Activated T-helper 1 cell treated with Interleukin-2 at 50 U/mL for 16 hours (primary cell): ENCODE measurements at places on chromosomes 7 and 10.
A peak's percentile ranks its signal among the peaks of the same experiment; 100 is the strongest.

- DNase-seq, result no peak
Observed at GRCh38 chr7:104679085-104679484, 334.9 kb upstream of the KMT2E start.

GRCh38 chr7:65441010-65441409, 67.4 kb downstream of the ZNF92 start:
- no peak for DNase-seq

DNA sequence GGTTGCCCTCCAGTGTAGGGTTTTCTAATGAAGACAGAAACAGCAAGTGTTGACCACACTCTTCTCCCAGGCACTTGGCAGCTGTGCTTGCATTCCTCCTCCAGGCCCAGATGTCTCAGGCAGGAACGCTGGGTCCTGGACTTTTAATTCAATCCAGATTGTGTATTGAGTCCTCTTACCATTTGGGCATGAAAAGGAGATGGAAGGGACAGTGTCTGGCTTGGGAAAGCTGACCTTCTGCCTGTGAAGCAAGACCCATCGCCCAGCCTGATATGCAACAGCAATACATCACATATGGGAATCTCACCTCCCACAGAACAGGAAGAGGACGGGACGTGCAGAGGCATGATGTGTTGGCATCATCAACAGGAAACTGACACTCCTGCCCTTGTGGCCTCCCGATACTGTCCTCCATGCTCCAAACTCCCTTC, 174.4 kb upstream of the LYZL2 start:
- DNase-seq, result no peak

- DNase-seq, result no peak
Observed at GRCh38 chr7:37970211-37970610, 49.8 kb downstream of the EPDR1 start.

DNA sequence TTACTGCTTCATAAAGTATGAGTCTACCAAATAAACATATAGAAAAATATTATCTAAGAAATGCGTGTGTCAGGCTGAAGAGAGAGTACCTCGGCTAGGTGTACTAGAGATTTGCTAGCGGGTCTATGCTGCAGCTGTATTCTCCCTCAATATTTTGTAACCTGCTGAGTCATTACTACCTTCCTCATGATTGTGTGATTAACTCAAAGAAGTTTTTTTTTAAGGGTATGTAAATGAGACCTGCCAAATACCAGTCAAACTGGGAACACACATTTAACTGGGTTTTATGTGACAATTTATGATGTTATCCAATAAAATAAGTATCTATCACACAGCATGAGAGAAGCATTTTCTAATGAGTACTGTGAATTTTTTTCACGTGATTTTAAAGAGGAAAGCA, 180.4 kb downstream of the RNF133 start:
- no peak for DNase-seq

GRCh38 chr10:32940321-32941301, 17.4 kb downstream of the ITGB1 start:
- no peak for DNase-seq

DNA sequence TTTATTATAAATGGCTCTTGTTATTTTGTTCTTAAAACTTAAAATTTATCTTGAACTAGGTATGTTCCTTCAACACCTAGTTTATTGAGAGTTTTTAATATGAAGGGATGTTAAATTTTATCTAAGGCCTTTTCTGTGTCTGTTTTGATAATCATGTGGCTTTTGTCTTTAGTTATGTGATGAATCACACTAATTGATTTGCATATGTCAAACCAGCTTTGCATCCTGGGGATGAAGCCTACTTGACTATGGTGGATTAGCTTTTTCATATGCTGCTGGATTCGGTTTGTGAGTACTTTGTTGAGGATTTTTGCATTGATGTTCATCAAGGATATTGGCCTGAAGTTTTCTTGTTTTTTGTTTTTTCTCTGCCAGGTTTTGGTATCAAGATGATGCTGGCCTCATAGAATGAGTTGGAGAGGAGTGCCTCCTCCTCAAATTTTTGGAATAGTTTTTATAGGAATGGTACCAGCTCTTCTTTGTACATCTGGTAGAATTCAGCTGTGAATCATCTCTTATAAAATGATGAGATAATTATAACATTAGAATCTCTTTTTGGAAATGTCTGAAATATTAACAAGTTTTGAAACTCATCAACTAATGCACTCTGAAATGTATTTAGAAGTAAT, 78.7 kb upstream of the AGR3 start:
- DNase-seq, result no peak

DNA sequence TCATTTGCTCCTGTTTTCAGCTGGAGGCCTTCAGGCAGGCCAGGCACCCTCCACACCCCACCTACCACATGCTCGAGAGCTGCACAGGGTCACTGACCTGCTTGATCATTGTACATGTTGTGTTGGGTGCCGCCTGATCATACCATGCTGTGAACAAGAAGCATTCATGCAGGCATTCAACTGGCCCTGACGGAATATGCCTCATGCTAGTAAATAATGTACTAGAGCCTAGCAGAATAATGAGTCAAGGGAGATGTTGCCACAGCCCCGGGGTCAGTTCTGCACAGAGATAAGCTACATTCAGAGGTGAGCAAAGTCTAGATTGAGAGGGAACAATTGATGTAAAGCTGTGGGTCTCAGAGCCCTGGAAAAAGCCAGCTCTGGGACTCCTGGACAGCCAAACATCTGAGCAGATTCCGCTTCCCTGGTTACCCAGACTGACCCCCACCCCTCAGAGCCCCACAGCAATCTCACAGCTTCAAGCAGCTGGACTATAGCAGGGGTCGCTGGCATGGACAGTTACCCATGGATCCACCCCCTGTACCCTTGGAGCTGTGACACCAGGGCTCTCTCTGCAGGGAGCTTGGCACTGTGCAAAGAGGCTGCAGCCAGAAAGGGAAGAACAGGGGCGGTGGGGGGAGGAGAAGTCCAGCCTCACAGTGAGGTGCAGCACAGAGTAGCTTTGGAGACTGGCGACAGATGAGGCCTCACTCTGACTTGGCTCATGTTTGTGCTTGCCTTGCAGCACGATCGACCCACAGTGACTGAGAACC, 86.6 kb downstream of the FRMPD2 start:
- no peak for DNase-seq

DNA sequence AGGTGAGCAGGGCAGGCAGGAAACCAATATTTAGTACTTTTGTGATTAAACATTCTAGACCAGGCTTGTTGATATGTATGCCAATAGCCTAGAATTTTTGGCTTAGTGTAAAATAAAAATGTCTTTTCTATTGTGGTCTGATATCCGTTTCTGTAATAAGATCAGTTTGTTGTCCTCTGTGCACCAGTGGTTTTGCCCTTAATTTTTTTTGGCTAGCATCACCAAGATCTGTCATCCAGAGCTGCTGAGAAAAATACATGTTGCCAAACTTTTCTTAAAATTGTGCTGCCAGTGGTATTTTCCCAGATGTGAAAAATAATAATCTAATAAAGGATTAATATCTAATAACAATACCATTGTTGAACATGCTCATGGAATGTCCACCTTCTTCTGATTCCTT, 115.6 kb downstream of the TWIST1 start:
- DNase-seq, result no peak

- no peak for DNase-seq
Observed at GRCh38 chr10:119346095-119346832, 138.9 kb downstream of the GRK5 start.

GRCh38 chr10:72682638-72683037, 9.3 kb upstream of the MCU start:
- no peak for DNase-seq

- DNase-seq, result no peak
Observed at GRCh38 chr7:68247126-68247525, 1250.5 kb downstream of the TYW1 start.

- DNase-seq, result no peak
Observed at GRCh38 chr10:118882741-118883140, 128.0 kb upstream of the CACUL1 start.

GRCh38 chr7:67917437-67917755, 920.8 kb downstream of the TYW1 start:
- no peak for DNase-seq

GRCh38 chr7:138001529-138002095, at the start of gene CREB3L2:
Gene CREB3L2, minus strand, starts transcription at chr7:138002086. Its CDS starts 381 bp downstream, at chr7:138001705.
- peak; percentile 47 for DNase-seq

- no peak for DNase-seq
Observed at GRCh38 chr10:11345224-11346054, 266.0 kb downstream of the USP6NL start.

DNA sequence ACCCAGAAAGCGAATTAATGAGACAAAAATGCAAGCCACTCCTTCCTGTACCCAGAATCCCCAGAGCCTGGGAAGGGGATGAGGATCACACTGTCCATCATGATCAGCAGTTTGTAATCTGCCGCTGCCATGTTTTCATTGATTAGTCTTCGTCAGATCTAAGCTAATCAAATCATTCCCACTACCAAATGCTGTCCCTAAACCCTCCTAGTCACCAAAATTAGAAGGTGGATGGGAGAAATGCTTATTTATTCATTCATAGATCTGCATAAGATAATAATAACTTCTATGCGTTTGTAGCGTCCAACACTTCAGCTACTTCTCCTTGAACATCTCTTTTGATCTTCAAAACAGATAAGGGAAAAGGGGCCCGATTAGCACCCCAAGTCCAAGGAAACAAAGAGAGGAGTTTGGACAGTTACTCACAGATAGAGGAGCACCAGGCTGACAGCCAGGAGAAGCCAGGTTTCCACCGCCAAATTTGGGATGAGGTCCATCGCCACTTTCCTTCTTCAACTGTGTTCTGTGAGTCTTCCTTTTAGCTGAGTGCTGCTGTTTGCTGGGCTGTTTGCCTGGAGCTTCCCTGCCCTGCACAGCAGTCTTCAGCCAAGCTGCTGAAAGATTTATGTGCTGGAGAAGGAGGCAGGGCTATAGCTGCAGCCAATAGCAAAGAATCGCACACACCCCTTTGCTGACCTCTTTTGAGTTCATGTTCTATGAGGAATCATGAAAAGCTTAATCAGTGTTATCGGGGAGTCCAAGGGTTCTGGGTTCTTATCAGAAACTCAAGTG, at the start of gene CYP3A5:
Gene CYP3A5 (minus strand): TSS at position 597 of the 792 bp plus-strand sequence. CDS start 100 bp downstream, at position 497.
- DNase-seq, result no peak

- DNase-seq, result no peak
Observed at GRCh38 chr7:3977391-3977790, 676.3 kb downstream of the SDK1 start.

DNA sequence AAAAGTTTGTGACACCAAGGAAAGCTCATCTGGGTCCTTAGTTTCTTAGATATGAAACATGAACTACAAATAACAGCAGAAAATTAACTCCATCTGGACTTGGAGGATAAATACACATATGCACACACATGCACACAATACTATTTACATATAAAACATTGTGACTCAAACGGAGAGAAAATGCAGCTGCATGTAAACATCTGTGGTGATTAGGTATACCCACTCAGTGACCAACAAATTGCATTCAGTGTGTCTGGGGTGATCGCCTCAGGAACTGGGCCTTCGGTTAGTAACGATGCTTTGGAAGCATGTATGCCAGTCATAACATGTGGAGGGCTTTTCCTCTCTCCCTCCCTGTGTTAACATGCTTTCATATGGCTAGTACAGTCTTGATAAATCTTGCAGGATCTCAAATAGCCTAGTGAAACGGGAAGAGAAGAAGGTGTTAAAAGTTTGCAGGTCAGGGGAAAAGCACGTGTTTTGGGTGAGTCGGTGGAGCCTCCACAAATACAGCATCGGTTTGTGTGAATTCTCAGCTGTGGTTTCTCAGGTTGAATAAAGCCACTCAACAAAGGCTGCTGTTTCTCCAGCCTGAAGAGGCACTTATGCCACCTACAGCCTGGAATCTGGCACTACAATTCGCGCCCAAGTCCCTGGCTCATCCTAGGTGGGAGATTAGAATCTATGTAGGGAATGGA, 8.7 kb upstream of the GLRX3 start:
- DNase-seq, result peak; percentile 31

DNA sequence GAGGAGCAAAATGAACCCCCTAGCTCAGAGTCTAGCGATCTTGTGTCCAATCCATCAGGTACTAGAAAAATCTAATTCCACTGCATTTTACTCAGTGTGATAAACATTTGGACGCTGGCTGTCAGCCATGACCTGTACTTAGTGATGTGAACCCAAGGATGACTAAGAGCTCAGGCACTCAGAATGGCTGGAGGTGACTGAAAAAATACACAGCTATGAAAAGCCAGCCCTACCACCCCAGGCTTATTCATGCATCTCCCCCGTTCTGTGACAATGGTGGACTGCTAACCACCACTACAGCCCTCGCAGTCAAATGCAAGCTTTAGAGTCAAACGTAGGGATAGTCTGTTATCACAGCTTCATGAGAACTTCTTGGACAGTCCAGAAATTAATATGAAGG, 14.9 kb downstream of the AFAP1L2 start:
- DNase-seq, result no peak

GRCh38 chr7:73894733-73895551, 34.0 kb downstream of the TMEM270 start:
- no peak for DNase-seq

DNA sequence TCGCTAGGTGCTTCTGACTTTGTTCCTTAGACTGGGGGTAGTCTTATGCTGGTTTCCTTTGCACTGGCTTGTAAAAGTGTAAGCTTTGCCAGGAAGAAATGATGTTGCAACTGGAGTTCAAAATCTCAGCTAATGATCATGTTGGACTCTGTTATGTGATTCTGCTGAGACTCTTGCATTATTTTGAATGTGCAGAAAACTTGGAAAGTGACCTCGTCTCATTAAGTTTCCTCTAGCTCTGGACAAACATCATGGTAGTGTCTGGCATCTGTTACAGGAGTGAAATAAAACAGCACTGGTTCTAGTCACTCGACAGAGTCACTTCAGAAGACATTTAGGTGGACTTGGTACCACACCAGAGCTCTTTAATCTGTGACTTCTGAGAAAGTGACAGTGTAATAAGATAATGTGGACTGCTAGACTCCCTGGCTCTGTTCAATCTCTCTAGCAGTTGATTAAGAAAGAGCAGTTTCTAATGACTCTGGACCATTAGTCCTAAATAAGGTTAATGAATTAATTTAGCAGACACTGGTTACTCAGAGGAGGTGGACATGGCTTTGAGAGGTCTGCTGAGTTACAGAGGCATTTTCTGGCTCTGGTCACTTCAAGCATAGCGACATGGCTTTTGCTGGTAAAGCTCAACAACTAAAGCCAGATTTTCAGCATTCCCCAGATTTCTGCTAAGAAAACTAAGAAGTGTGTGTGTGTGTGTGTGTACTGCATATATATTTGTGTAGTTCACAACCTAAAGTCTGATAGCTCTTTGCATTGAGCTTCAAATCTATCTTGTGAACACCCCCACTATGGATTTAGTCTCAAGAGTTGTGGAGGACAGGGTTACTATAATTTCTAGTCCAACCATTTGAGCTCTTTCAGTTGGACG, 2.0 kb downstream of the NRP1 start:
- no peak for DNase-seq

- no peak for DNase-seq
Observed at GRCh38 chr7:49255054-49255453, 330.7 kb downstream of the CDC14C start.

DNA sequence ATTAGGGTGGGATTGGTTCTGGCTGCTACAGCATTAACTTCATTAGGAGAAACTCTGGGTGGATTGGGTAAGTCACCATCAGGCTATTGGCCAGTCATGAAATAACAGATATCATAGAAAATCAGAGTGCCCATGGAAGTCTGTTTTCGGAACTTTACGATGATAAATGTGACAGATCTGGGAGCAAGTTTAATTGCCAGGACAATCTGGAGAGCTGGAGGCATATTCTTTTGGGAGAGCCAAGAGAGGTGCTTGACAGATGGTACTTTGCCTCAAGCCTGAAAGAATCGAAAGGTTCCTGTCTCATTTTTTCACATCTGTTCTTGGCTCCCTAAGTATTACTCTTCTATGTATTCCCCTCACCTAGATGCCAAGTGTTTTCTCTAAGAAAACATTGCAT, 369.9 kb downstream of the CNTNAP2 start:
- DNase-seq, result no peak

GRCh38 chr7:154871507-154871906, 131.4 kb downstream of the PAXIP1 start:
- no peak for DNase-seq

- DNase-seq, result no peak
Observed at GRCh38 chr10:11895108-11895466, 71.9 kb downstream of the PROSER2 start.
